Mucosa of descending colon (tissue), 3 donors: ENCODE measurements at places on chromosomes 11 and 22.
A peak's percentile ranks its signal among the peaks of the same experiment; 100 is the strongest.

DNA sequence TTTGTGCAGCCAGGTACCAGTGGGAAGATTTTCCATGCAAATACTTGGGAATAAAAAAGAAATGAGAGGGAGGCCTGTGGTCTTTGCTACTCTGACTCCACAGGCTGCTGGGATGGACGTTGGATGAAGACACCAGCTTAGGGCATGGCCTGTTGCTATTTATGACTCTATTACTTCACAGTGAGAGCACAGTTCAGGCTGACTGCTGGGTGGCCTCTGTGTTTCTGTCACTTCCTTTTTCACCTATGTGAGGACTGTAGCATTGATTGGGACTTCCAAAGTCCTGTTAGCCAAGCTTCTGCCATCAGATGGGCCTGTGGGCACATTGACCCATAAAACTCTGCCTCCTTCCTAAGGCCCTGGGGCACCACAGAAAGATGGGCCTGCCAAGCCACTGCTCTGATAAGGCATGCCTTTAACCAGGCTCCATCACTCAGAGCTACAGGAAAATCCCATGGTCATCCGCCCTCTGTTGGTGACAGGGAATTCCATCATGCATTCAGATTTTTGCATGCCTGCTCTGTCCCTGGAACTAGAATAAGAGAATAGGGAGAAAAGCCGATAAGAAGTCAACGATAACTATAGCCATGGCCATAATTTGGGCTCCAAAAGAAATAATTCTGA is 64.6 kb downstream of the KCNJ1 start:
- no peak for DNase-seq

- DNase-seq: peak; percentile 36
Measured at GRCh38 chr22:35368386-35368785, 12.5 kb upstream of the HMOX1 start.

DNA sequence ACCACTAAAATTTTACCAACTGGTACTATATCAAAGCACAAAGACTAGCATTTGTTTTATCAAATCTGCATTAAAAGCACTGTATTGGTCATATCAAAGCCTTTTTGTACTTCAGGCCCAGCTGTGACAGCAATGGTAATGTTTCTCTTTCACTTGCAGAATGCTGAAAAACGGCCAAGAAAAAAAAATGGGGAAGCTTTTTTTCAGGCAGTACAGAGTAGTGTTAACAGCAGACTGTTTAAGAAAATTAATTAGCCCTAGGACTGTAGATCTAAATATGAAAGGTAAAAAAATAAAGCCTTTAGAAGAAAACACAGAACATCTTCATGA is 33.3 kb downstream of the DENND5A start:
- DNase-seq: no peak

GRCh38 chr11:21636561-21636960 is 556.3 kb upstream of the ANO5 start:
- no peak for DNase-seq

DNA sequence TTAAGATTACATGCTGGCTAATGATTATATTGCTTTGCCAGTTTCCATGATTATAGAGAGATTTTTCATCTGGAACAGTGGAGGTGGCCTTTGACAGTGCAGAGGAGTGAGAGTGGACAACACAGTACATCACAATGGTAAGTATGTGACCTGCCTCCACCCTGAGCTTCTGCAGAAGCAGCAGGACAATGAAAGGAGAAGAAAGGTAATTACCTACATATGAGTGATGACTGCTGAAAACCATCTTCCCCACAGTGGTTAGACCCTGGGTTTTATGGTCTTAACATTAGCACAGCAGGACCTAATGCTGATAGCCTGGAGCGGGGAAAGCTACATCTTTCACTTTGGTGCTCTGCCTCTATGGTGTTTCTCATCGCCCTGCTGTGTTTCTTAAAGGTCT is 454.7 kb upstream of the DDI1 start:
- no peak for DNase-seq

- DNase-seq: no peak
Measured at GRCh38 chr11:19650467-19650866, 62.2 kb upstream of the NAV2 start.

- peak; percentile 77 for DNase-seq
Measured at GRCh38 chr11:117316197-117316961, at the start of gene BACE1. TSS of gene BACE1 (minus strand) at chr11:117316256. CDS start at chr11:117315795, 461 bp downstream.

DNA sequence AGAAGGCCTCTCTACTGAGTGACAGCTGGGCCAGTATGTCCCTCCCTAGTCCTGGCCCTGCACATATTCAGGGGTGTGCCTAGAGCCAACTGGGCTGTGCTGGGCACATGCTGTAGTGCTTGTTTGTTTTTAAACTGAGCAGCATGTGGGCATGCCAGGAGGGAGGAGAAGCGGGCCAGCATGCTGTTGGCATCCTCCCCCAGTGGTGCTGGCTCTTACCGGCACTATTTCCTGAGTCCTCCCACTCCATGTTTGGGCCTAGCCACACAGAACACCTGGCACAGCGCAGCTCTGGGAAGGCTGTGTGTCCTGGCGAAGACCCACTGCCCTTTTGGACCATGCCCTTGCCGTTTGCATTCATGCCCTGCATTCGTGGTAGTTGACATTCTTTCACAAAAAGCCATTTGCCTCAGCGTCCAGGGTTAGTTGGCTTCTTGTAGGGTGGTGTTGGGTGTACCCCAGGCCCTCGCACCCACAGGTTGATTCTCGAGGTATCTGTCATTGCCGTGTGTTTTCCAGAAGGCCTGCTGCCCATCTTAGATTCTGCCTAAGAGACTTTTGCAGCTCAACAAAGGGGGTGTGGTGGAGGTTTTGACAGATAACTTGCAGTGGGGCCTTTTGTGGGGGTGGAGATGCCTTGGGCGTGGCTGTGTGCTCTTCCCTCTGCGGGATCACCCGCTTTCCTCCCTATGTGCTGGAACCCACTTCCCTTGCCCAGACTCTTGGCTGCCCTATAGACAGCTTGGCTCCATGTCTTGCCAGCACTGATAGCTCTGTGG is 13.6 kb downstream of the DGCR8 start:
- DNase-seq: peak; percentile 22

DNA sequence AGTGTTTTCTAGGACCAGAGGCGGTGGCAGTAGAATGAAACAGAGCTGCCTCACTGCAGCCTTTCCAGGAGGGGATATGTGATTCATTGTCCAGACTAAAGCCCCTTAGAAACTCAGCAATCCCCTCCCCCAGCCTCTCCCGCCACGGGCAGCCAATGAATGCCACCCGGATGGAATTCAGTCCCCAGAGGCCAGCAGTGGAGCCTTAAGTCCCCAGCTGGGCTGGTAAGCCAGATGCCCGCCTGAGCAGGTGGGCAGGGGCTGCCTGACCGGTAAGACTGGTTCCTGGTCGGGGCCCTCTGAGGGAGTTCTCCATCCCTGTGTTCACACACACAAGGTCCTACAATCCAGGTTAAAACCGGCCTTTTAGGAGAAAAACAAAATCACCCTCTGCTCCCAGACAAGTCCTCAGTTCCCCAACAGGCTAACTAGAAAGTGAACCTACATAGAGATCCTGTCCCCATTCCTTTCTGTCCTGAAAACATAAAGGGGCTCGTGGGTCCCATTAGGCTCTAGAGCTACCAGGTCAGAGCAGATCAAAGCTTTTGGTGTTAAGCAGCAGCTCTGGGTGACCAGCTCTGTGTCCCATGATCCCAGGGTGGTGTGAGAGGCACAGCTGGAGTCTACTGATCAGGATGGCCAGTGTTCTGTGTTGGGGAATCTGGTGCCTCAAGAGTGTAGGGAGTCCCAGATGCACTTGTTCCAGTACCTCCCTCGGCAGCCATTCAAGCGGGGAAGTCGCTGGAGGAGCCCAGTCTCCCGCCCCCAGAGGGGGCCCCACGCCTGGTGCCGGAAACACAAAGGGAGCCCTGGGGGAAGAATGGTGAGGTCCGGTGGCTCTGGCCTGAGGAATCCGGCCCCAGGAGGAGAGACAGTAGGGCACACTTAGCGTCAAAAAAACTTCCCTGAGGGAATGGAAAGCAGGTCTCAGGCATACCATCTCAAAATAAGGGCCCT is 2.6 kb downstream of the PATZ1 start:
- DNase-seq: peak; percentile 88

DNA sequence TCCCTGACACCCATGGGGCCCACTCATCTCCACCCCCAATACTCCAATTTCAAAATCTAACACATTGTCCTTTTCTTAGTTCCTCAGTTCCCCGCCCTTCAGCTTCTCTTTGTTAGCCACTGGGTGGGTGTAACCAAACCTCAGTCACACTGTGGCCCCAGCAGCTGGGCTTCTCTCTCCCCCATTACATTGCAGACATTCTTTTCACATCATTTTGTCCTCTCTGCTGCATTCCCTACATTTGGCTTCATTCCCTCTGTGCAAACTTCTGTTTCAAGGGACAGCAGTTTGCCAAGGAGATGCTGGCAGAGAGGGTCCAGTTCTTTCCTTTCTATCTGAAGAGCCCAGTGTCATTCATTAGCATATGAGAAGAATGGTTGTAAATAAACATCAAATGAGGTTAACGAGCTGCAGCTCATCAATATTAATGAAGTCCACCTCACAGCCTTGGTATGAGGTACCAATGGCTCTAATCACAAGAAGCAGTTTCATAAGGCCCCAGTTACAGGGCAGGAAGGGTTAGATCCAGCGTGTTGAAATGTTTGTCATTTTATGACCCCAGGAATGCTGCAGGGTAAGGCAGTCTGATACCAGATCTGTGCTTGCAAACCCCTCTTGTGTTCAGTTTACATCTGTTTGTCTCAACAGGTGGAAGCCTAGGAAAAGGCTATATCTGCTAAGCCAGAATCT is 72.3 kb downstream of the ARFGAP2 start:
- no peak for DNase-seq
